ENCODE measurements at places on chromosomes 6 and 20. TPM values are rescaled to one million over a fixed set of nuclear protein-coding genes. Genes with fewer than 3 reads are reported as not detected.

The RRAGD gene
- 57.4 TPM for total RNA-seq

The EYA4 gene
- total RNA-seq, result 0.36 TPM

The SYNE1 gene
- 67.6 TPM for total RNA-seq

The WFDC10B gene
- not detected for total RNA-seq

The GSTA2 gene
- total RNA-seq, result not detected

The PXDC1 gene
- total RNA-seq, result 39.6 TPM

The GSTA3 gene
- not detected for total RNA-seq

The AARS2 gene
- 14.5 TPM for total RNA-seq

The CGA gene
- not detected for total RNA-seq

Measured in melanocyte of skin (primary cell).